Ovary (tissue), 10 donors: ENCODE measurements at places on chromosomes 12 and 14. TPM values are rescaled to one million over a fixed set of nuclear protein-coding genes. Genes with fewer than 3 reads are reported as not detected.

PRB2 gene
- total RNA-seq = not detected

NUP37 gene
- total RNA-seq = 19.8 TPM

GABARAPL1 gene
- 70.7 TPM for total RNA-seq

DNAJC22 gene
- 0.47 TPM for total RNA-seq

HOTAIR gene
- not detected for total RNA-seq

GARIN6 gene
- not detected for total RNA-seq

SYT10 gene
- total RNA-seq = not detected

ATXN2 gene
- 55.9 TPM for total RNA-seq

DNA sequence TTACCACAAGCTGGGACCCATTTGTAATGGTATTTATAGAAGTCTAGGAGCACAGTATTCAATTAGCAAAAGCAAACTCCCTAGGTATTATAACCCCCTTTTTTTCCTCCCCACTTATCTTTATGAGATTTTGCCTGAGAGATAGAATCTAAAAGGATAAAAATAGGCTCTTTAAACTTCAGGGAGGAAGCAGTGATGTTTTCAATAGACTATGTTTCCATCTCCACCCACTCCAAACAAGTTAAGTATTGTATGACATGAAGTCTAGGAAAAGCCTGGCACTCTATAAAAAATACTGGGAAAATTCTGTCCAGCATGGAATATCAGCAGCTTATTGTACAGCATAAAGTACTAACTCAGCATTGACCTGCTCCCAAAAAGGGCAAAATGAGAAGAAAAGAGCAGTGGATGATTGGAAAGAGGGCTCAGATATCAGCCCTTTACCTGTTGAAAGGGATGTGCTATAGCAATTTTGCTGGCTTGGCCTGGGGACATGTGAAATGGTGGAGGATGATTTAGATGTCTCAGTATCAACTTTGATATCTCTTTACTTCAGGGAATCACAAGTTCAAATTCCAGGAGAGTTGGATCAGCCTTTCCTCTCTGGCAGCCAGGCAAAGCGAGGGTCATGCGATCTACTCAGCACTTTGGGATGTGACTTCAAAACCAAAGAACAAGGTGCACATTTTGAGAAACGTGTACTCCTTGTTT is 72.4 kb downstream of the IGF1 start:
- no peaks in the 10 kb centered on the region for H3K36me3 ChIP-seq
- no peaks in the 10 kb centered on the region for H3K4me1 ChIP-seq
- H3K4me3 ChIP-seq = no peak overlapping the region
- no peak overlapping the region for H3K27ac ChIP-seq
- DNase-seq = no peak

DNA sequence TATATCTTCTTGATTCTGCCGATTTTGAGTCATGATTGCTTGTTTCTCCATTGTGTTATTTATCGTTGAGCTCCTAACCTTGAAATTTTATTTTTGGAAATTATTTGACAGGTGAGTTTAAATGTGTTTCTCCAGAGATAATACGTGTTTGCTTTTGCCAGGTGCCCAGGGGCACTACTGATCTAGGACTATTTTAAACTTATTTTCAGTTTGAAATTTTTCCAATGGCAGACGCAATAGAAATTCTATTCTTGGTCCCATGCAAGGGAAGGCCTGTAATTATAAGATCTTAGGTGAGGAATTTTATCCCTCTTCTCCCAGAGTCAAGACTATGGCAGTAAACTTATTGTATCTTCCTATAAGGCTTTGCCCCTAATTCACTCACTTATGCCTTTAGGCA is 252.8 kb downstream of the AEBP2 start:
- no peak overlapping the region for H3K27ac ChIP-seq
- H3K27me3 ChIP-seq = no peaks in the 10 kb centered on the region
- no peak overlapping the region for H3K4me3 ChIP-seq
- no peak for DNase-seq
- H3K4me1 ChIP-seq = no peaks in the 10 kb centered on the region

GRCh38 chr12:31772685-31773222 is 43.9 kb upstream of the AMN1 start:
- H3K4me1 ChIP-seq = peaks cover 9% of the 10 kb centered on the region
- H3K27me3 ChIP-seq = no peaks in the 10 kb centered on the region
- no peak for DNase-seq
- no peaks in the 10 kb centered on the region for H3K36me3 ChIP-seq
- H3K27ac ChIP-seq = no peak overlapping the region

- H3K27me3 ChIP-seq = no peaks in the 10 kb centered on the region
- no peaks in the 10 kb centered on the region for H3K36me3 ChIP-seq
- H3K27ac ChIP-seq = no peak overlapping the region
- H3K4me3 ChIP-seq = no peak overlapping the region
- no peak for DNase-seq
These were observed 4.4 kb downstream of the KLC1 start for GRCh38 chr14:103633391-103633790.

DNA sequence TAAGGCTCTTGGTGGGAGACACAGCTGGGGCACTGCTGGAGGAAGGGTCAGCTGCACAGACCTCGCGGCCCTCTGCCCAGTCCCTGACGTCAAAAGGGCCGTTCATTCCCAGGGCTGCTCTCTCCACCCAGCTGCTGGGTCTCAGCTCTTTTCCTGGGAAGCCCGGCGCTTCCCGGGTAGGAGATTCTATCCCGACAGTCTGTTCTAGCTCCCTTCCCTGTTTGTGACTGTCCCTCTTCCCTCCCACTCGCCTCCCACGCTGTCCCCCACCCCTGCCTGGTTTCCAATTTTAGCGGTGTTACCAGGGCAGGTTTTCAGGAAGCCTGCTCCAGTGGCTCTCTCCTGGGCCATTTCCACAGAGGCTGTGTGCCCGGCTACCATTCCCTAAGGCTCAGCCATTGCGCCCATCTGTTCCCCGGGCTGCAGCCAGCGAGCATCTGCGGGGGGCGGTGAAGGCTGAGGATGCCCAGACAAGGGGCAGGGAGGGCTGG is 186.6 kb downstream of the CACNA1C start:
- H3K27ac ChIP-seq = peak overlapping the region; percentile 6
- H3K36me3 ChIP-seq = no peaks in the 10 kb centered on the region
- no peaks in the 10 kb centered on the region for H3K27me3 ChIP-seq
- H3K4me3 ChIP-seq = no peak overlapping the region
- DNase-seq = peak; percentile 46

- H3K27me3 ChIP-seq = no peaks in the 10 kb centered on the region
- no peaks in the 10 kb centered on the region for H3K4me1 ChIP-seq
- H3K36me3 ChIP-seq = no peaks in the 10 kb centered on the region
- no peak overlapping the region for H3K4me3 ChIP-seq
These were observed 3.1 kb upstream of the ARHGEF40 start for GRCh38 chr14:21066882-21067502.

- no peaks in the 10 kb centered on the region for H3K4me1 ChIP-seq
- H3K4me3 ChIP-seq = no peak overlapping the region
- H3K27ac ChIP-seq = no peak overlapping the region
- no peak for DNase-seq
- no peaks in the 10 kb centered on the region for H3K36me3 ChIP-seq
These were observed 158.2 kb downstream of the SLC38A4 start for GRCh38 chr12:46667551-46667950.

DNA sequence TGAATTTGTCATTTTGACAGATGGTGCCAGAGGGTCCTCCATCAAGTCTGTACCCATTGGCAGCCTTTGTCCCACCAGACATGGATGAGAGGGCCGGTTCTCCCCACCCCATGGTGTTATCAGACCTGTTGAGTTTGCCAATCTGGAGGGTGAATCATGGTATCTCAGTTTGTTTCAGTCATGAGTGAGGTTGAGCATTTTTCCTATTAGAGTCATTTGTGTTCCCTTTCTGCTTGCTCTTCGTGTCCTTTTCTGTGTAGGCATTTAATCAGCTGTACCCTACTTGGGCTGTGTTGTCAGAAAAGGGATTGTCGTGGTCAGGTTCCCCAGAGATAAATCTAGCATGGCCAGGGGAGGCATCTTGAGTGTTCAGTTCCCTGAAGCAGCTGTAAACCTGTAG is 30.5 kb downstream of the SLC24A4 start:
- no peak for DNase-seq
- H3K36me3 ChIP-seq = no peaks in the 10 kb centered on the region
- H3K27me3 ChIP-seq = no peaks in the 10 kb centered on the region
- H3K4me1 ChIP-seq = no peaks in the 10 kb centered on the region

GRCh38 chr12:51869931-51870330 is 18.0 kb upstream of the ANKRD33 start:
- H3K27me3 ChIP-seq = no peaks in the 10 kb centered on the region
- H3K4me1 ChIP-seq = peaks cover 3% of the 10 kb centered on the region
- H3K36me3 ChIP-seq = no peaks in the 10 kb centered on the region
- no peak overlapping the region for H3K4me3 ChIP-seq
- H3K27ac ChIP-seq = no peak overlapping the region

DNA sequence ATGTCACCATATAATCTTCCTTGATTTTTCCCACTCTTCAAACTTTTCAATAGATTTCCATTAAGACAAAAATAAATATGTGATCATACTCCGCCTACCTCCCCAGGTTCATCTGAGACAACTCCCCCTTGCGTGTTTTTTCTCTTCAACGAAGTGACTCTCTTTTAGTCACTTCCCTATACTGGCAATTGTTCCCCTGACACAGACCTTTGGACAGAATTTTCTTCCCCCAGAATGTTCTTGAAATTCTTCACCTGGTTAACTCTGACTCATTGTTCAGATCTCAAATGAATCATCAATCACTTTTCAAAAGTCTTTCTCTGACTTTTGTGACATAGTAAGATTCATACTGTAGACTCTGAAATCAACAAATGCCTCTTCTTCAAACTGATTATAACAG is 727.3 kb upstream of the LMO3 start:
- H3K27me3 ChIP-seq = no peaks in the 10 kb centered on the region
- H3K27ac ChIP-seq = no peak overlapping the region
- DNase-seq = no peak
- H3K36me3 ChIP-seq = no peaks in the 10 kb centered on the region

GRCh38 chr12:121989276-121990113 is 32.2 kb upstream of the BCL7A start:
- no peak overlapping the region for H3K27ac ChIP-seq
- H3K4me1 ChIP-seq = no peaks in the 10 kb centered on the region
- H3K36me3 ChIP-seq = no peaks in the 10 kb centered on the region
- no peaks in the 10 kb centered on the region for H3K27me3 ChIP-seq

- H3K4me1 ChIP-seq = no peaks in the 10 kb centered on the region
- H3K4me3 ChIP-seq = no peak overlapping the region
- H3K27me3 ChIP-seq = no peaks in the 10 kb centered on the region
- H3K36me3 ChIP-seq = no peaks in the 10 kb centered on the region
These were observed 1028.9 kb upstream of the TMEM132C start for GRCh38 chr12:127238107-127238506.

DNA sequence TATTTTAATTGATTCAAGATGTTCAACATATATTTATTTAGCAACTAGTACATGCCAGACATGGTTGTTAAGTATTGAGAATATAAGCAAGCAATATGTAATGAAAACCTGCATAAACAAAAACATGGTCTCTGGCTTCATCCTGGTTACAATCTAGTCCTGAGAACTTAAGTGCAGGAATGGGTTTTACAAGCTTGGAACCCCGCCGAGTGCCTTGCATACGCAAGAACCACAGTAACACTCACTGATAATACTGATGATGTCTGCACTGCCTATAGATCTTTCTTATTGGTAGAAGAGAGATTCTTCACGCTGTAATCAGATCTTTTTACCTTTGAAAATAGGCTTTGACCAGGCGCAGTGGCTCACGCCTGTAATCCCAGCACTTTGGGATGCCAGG is 22.9 kb upstream of the CALM1 start:
- no peak for DNase-seq
- H3K4me1 ChIP-seq = no peaks in the 10 kb centered on the region
- no peak overlapping the region for H3K4me3 ChIP-seq
- H3K27me3 ChIP-seq = no peaks in the 10 kb centered on the region
- H3K27ac ChIP-seq = no peak overlapping the region

DNA sequence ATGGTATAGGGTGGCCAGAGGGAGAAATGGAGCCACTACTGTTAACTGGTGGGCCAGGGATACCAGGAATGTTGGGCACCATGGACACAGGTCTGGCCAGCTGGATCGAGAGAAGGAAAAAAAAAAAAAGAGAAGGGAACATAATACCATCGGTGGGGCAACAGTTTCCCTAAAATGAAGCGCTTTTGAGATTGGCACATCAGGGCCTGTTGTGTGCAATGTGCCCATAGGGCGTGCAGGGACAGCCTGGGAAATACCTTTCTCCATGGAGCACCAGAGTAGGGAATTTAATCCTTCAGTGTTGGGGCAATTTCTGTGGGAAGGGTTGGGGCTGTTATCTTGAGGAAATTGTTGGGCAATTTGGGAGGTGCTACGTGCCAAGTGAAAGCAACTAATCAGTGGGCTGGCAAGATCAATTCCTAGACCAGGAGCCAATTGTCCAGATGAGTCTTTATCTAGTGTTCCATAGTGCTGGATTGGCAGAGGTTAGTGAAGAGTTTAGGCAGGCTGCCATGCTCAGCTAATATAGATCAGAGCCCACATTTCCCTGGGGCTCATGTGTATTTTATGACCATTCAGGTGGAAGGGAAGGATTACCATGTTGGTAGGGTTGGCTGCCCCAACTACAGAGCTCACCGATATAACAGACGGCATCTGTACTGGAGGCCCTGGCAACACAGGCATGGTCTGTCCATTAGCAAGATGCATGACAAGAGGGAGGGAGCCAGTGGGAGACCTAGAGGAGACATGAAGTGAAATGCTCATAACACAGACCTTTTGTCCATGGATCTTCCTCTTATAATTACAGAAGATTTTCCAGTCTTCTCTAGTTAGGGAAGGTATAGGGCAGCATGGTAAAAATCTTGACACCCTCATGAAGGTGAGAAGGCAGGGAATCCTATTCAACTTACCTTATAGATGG is 25.5 kb upstream of the NPFF start:
- no peak for DNase-seq
- H3K27me3 ChIP-seq = no peaks in the 10 kb centered on the region
- H3K36me3 ChIP-seq = no peaks in the 10 kb centered on the region
- no peak overlapping the region for H3K27ac ChIP-seq

DNA sequence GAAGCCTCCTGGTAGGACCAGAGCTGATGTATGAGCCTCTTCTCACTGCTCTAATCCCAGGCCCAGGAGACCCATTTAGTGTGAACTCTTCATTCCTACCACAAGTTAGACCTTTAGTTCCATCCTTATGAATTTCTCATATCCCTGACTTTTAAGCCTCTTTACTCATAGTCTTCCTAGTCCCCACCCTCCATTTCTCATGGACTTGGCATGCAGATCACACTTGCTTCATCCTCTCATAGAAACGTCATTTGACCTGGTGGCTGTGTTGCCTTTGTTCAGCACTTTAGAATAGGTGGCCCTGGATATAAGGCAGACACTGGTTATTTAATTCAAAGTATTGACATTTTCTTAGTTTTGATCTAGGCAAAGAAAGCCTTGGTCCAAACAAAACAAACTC is 99.5 kb downstream of the SLC16A7 start:
- H3K4me1 ChIP-seq = no peaks in the 10 kb centered on the region
- no peaks in the 10 kb centered on the region for H3K36me3 ChIP-seq
- H3K27me3 ChIP-seq = no peaks in the 10 kb centered on the region
- H3K4me3 ChIP-seq = no peak overlapping the region
- no peak overlapping the region for H3K27ac ChIP-seq

GRCh38 chr12:42904683-42905418 is 315.3 kb upstream of the PRICKLE1 start:
- no peak overlapping the region for H3K4me3 ChIP-seq
- H3K36me3 ChIP-seq = no peaks in the 10 kb centered on the region
- H3K27me3 ChIP-seq = no peaks in the 10 kb centered on the region
